ENCODE measurements at places on chromosomes 11 and 22.

DNA sequence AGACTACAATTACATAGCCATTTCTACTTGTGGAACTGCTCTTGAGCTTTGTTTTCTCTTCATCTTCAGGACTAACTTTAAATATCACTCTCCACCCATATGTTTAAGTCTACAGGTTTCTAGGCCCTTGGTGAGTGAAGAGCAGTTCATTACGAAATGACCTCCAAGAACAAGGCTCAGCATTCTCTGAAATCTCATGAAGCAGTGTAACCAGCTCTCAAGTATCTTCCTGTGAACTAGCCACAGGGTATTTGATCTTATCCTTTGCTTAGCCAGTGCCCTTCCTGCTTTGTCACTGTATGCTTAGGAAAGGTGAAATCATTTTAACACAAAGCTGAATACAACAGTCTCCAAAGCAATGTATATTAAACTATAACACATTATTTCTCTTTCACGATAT, 20.4 kb upstream of the LYVE1 start:
- no peak for DNase-seq

DNA sequence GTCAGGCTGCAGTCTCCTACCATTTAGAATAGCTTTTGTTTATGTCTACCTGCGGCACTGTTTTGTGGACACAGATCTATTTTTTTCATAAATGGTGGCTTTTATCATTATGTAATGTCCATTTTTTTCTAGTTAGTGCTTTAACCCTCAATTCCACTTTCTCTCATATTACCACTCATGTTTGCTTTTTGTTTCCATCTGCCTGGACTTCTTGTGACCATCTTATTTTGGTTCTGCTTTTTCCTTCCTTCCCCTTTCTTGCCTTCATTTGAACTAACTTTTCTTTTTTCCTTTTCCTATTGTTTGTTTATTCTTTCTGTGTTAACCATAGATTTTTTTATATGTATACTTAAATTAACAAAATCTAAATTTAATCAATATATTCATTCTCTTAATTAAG, 98.5 kb upstream of the SLC22A12 start:
- no peak for DNase-seq

- no peak for DNase-seq
Measured at GRCh38 chr11:120327311-120327710, 2.2 kb downstream of the TLCD5 start.

- no peak for DNase-seq
Measured at GRCh38 chr11:41579546-41579945, 120.1 kb upstream of the LRRC4C start.

DNA sequence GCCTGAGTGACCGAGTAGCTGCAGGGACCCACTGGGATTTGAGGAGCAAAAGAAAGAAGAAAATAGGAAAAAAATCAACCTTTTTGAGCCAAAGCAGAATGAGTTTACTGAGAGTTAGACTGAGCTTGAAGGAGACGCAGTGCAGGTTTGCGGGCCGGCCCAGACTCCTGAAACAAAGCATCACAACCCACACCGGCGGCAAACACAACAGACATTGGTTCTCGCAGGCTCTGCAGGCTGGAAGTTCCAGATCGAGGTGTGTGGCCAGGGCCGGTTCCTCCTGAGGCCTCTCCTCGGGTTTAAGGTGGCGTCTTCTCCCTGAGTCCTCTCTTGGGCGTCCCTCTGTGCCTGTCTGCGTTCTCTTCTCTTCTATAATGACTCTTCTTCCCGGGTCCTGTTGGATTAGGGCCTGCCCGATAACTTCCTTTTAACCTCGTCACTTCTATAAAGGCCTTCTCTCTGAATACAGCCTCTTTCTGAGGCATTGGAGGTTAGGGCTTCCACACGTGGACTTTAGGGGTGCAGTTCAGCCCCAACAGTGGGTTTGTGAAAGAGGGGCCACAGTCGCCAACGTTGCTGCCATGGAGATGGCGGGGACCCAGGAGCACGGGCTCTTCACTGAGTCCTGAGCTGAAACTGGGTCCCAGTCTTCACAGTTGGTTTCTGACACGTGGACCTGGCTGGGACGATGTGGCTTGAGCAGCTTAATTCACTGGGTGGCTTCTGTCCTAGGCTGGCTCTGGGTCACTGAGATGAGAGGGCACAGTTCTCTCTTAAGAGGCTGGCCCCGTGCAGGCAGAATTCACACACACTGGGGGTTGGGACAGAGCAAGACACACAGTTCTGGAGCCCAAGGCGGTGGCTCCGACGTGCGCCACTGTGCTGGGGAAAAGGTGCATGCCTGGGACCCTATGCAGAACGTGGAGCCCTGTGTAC, 1047.7 kb downstream of the BRD1 start:
- DNase-seq, result no peak

DNA sequence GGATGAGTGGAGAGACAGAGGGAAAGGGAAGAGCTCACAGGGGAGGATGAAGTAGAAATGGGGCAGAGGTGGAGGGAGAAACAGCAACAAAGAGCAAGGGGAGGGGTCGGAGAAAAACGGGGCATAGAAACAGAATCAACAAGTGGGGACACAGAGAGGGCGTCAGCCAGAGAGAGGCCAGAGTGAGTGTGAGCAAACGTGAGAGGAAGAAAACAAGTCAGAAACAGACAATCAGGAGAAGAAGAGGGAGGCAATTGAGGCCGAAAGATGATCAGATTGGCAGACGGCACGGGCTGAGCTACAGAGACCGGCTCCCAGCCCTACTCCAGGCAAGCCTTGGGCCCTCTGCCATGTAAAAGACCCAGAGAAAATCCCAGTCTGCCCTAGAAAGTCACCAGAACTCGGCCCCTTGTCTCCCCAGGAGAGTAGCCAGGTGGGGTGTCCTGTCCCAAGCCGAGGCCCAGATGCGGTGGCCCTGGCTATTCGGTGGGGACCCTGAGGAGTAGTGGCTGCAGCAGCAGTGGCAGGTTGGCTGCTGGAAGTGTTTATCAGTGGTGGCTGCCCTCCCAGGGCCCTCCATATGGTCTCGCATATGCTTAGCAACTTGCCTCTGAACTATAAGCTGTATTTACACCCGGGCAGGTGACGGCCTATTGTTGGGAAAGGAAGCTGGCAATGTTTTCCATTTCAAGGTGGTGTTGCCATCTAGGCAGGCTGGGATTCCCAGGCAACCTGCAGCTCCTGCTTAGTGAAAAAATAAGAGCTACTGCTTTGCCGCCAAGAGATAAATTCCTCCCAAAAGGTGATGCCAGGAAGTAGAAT, 14.8 kb upstream of the TSPAN18 start:
- no peak for DNase-seq

GRCh38 chr11:78698612-78699011, 123.9 kb upstream of the NARS2 start:
- DNase-seq, result no peak

- DNase-seq, result no peak
Measured at GRCh38 chr22:43427296-43428004, 15.6 kb downstream of the MPPED1 start.

- DNase-seq, result no peak
Measured at GRCh38 chr11:91258876-91259275, 965.7 kb upstream of the FAT3 start.

GRCh38 chr11:105054723-105055493, 9.8 kb upstream of the CARD16 start:
- DNase-seq, result no peak

DNA sequence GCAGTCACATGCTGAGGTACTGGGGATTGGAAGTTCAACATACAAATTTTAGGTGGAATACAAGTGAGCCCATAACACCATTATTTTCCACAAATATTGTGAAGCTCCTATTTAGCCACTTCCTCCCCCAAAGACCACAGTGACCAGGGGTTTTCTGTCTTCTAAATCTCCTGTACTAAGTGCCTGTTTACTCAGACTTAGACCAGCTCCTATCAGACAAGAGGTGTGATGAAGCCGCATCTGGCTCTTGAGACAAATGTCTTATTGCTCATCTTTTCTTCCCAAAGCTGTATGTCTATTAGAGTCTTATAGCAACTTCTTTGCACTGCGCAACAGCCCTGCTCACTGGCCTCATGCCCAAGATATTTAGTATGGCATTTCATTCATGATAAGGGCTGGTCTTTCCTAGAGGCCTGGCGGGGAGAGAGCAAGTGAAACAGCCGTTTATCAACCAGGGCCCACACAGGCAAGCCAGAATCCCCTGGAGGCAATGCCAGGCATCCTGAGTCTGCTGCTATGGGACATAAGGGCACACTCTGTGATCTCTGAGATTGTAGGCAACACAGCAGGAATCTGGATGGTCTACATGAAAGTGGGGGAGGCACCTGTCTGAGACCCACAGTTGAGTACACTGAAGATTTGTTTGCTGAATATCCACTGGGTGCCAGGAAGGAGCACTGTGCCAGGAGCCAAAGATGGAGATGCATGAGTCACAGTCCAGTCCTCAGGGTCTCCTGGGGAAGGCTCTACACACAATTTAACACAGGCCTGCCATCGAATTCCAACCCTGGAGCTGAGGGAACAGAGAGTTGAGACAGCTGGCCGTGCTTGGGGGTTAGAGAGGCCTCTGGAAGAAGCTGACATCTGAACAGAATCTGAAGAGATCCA, 78.5 kb upstream of the NCAM1 start:
- no peak for DNase-seq

DNA sequence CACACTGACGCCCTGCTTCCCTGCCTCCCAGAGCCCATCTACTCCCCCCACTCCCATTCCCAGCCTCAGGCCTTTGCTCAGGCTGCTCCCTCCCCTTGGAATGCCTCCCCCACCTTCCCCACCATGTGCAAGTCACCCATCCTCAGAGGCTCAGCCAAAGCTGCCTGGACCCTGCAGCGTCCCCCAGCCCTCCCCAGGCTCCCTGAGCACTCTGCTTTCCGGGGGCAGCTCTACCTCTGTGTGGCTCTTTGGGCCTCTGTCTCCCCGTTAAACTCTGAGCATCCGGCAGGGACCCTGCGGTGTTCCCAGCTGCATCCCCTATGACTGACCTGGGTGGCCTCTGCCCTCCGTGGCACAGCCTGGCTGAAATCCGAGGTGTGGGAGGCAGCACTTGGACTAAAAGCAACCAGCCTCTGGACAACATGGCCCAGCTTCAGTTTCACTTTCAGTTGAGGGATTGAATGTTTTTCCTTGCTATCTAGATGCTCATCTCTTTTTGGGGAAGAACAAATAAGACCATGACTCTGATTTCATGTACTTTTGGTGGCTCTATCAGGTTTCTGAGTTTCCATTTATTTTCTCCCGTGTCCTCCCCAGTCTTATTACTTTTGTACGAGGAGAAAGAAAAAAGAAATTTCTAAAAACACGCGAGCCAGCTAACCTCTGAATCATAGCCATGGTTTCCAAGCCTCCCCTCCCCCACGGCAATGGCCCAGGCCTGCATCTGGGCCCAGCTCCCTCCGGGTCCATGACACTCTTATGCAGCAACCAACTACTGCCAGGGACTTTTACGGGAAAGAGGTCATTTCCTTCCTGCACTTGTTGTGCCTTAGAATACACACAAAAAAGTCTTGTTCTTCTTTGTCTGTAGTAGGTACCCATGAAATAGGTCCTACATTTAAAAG, 3.8 kb downstream of the APOL3 start:
- DNase-seq, result peak; percentile 83

DNA sequence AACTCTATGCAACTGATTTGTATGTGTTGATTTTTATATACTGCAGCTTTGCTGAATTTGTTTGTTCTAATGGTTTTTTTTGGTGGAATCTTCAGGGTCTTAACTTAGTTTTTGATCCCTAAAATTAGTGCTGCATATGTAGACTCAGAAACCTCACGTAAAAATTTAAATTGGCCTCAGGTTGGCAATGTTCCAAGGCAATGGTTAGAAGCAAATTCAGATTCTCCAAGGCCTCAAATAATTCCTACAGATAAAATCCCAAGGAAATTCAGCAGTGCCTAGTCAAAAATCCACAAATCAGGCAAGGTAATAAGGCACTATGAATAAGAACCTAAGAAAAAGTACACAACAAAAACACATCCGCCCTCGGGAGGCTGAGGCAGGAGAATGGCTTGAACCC, 9.5 kb downstream of the PDE3B start:
- DNase-seq, result no peak

- no peak for DNase-seq
Measured at GRCh38 chr11:130603335-130603906, 155.0 kb downstream of the ADAMTS15 start.

DNA sequence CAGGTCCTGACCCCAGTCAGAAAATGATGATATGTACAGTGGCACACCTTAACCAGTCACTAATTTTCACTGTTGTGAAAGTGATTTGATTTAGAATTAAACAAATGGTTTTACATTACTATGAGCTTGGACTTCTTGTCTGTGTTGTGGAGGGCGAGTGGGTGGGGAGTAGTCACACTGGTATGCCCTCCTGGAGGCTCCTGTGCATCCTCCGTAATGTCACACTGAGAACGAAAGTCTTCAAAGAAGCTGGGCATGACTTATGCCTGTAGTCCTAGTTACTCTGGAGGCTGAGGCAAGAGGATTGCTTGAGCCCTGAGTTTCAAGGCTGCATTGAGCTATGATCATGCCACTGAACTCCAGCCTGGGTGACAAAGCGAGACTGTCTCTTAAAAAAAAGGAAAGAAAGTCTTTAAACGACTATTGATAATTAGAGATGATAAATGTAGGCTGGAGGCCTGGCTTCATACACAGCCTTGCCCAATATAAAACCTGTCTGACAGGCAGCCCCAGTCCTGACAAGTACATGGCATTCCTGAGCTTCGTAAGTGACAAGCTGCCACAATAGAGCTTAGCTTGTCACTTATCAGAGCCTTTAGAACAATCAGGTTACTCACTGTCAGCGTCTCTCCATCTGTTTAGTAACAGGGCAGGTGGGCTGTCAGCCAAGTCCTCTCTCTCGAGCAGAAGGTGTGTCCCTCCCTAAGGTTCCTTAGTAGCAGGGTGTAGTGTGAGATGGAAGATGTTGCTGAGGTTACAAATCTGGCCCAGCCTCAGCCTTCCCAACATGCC, 5.0 kb upstream of the LIMK2 start:
- no peak for DNase-seq

DNA sequence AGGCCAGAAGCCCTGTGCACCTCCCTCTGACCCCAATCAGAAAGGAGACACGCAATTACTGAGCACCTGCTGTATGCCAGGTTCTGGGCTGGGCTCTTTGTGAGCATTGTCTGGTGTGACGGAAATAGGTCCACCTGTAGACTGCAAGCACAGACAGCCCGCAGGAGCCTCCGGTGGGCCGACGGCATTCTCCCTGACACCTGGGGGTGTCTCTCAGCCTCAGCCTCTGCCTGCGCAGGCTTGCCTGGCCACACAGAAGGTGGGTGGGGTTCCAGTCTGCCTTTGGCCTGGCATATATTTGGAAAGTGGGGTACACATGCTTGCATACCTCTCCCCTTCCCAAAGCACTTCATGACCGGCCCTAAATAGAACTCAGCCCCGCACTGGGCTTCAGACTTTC, 129.3 kb downstream of the BUD13 start:
- no peak for DNase-seq

GRCh38 chr22:32917577-32918354, 116.3 kb downstream of the TIMP3 start:
- DNase-seq, result no peak

GRCh38 chr11:77672264-77672663, 34.7 kb upstream of the CLNS1A start:
- DNase-seq, result no peak

DNA sequence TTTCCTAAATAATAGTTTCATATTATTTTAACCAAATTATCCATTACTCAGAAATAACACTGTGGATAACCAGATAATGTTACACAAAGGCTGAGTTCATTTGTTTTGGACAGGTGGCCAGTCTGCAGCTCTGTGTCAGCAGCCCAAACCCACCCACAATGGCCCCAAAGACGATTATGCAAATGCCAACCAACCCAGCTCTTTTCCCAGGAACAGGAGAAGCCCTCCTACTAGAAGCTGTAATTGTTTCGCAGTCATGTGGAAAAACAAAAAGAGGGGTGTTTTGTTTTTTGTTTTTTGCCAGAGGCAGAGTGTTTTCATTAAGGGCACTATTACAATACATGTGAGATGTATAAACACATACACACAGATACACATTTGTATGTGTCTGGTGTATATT, 102.1 kb downstream of the FCHSD2 start:
- DNase-seq, result no peak

- DNase-seq, result no peak
Measured at GRCh38 chr11:75103380-75104026, 6.8 kb upstream of the OR2AT4 start.

Measured in CD4-positive, alpha-beta T cell treated with Interleukin-1 beta for 1 hour (primary cell).